Fibroblast of mammary gland (primary cell): ENCODE measurements at places on chromosomes 12 and 14.

- no peak for DNase-seq
Measured at GRCh38 chr12:80847575-80847974, 90.2 kb downstream of the LIN7A start.

DNA sequence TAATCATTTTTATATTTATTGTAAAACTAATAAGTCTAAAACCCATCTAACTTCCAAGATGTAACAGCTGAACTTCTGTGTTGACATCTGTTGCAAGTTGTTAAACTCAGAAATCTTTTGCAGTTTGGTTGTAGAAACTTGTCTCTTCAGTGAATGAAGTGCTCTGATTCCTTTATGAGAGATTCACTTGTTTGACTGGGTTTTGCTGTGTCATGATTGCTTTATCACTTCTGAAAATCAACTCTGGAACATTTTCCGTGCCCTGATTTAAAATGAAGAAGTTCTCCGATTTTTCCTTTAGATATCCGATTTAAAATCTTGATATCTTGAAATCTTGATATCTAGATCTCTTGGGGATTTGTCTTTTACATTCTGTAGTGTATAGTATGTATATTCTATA, 65.1 kb downstream of the DIP2B start:
- peak; percentile 24 for DNase-seq

- no peak for DNase-seq
Measured at GRCh38 chr12:57732726-57733593, 5.6 kb downstream of the AGAP2 start.

GRCh38 chr14:61588419-61588901, 106.9 kb upstream of the HIF1A start:
- DNase-seq: peak; percentile 60

DNA sequence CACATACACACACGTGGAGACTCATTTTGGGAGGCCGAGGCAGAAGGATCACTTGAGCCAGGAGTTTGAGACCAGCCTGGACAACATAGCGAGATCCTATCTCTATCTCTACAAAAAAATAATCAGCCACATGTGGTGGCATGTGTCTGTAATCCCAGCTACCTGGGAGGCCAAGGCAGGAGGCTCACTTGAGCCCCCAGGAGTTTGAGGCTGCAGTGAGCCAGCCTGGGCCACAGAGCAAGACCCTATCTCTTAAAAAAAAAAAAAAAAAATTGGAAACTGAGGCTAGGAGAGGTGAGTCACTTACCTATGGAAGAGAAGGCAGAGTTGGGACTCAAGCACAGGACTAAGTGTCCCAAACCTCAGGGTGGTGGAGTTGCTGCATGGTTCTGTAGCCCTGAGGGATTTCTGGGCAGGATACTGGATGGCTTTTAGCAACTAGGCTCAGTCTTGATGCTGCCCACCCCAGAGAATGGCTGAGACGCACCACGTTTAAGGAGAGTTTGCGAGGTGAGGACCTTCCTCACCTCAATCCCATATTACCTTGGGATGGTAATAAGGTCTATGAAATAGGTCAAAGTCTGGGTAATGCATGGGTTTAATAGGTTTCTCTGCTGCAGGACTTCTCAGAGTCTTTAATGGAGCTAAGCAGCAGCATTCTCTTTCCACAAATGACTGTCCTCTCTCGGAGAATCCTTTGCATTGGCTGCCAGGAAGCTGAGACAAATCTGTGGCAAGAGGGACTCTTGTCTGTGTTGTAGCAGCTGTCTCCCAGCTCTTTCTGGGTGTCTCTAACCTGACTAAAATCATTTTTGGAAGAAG, 35.6 kb downstream of the SH2B3 start:
- no peak for DNase-seq

DNA sequence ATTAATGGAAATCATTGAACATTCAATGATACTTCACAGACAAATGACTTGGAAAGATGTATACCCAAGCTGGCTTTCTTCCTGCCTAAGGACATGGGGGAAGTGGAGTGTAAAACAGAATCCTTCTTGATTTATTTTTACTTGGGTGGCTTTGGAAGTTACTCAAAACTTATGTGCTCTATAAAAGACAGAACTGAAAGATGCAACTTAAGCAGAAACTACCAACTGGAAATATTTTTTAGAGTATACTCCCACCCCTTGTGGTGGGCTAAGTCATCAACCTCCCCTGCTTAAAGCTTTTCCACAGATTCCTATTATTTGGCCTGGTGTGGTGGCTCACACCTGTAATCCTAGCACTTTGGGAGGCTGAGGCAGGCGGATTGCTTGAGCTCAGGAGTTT, 126.0 kb upstream of the ATP2B1 start:
- DNase-seq: no peak

DNA sequence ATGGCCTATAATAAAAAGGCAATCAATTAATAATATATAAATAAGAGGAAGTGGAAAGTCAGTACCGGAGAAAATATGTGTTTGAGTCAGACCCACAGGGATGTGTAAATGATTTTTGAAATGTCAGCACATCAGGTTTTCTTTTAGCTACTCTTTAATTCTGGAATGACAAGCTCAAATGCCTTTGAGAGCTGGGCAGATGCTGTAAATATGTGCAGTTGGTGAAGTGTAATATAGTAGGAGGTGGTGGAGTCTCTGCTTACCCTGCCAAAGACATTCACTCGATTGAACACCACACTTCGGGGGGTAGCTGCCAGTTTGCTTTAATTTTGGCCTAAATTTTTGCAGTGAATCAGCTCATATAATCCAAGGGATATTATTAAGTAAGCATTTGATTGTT, 93.0 kb downstream of the PLEKHA5 start:
- DNase-seq: peak; percentile 42

GRCh38 chr14:68639000-68639757, 153.7 kb downstream of the ZFP36L1 start:
- DNase-seq: no peak
